SIG-M5 (cell line): ENCODE measurements at places on chromosomes 12 and 14.

DNA sequence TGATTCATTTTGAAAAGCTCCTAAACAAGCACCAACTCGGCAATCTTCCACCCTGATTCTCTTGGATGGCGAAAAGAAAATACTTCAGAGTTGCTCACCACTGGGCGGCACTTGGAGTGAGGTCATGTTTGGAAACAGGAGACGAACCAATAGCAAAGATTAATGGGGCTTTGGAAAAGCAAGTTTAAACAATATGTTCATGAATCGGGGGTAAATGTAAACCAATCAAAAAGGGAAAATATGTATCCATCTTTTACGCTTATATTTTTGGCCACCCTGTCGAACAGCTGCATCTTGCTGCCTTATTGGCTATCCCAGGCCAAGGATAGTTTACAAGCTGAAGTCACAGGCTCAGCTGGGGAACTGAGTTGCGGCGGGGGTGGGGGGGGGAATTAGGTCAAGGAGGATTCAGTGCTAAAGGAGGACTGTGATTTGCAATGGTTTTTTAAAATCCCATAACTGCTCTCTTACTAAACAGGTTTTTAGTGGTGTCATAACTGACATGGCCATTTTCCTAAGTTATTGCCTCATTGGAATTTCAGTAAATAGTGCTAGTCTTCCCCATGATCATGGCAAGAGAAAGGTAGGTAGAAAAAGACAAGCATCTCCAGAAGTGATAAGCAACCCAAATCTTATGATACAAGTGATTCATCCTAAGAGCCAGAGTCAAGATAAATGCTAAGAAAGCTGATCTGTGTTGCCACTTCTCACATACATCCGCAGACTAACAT, 210.6 kb downstream of the PHLDA1 start:
- no peak for DNase-seq

DNA sequence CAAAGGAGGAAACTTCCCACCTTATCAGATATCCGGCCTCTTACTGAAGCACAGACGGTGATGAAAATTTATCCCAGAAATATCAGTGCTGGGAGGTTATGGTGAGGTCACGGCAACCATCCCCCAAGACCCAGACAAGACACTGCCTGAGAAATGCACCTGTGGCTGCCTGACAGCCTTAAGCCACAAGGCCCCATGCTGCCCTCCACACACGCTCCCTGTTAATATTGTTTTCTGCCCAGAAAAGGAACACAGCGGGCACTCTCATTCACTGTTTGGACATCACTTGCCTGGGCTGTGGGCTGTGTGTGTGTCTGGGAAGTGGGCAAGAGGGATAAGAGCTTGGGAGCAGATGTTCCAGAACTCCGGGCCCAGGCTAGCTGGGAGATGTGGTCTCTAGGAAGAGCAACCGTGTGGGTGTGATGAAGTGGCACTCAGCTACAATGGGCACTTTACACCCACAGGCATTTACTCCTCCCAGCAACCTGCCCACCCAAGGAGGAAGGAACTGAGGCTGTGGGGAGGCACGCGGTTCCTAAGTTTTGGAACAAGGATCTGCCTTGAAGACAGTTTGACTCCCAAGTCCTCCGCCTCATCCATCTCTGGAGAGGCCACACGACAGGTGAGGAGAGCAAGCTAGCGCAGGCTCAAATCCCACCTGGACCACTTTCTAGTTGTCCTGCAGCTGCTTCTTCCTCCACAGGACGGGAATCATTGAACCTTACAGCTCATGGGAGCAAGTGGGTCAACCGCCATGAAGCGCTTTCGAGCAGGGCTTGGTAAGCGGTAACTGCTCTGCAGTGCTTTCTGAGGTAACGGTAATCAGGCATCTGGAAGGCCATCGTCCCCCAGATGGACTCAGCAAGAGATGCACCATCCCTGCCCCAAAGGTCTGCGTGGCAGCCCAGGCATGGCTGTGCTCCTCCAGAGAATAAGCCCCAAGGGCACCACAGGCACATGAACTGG, 91.4 kb downstream of the CHGA start:
- DNase-seq: no peak

- DNase-seq: no peak
Observed at GRCh38 chr12:69966839-69967238, 141.8 kb downstream of the MYRFL start.

- DNase-seq: no peak
Observed at GRCh38 chr12:42326541-42327226, 717 bp downstream of the PPHLN1 start.

GRCh38 chr14:102882226-102882906, 40.1 kb upstream of the AMN start:
- no peak for DNase-seq
